ENCODE measurements at places on chromosomes 5 and 9. TPM values are rescaled to one million over a fixed set of nuclear protein-coding genes. Genes with fewer than 3 reads are reported as not detected.

GRCh38 chr5:32752411-32752810, 41.3 kb downstream of the NPR3 start:
- no peak for DNase-seq

DNA sequence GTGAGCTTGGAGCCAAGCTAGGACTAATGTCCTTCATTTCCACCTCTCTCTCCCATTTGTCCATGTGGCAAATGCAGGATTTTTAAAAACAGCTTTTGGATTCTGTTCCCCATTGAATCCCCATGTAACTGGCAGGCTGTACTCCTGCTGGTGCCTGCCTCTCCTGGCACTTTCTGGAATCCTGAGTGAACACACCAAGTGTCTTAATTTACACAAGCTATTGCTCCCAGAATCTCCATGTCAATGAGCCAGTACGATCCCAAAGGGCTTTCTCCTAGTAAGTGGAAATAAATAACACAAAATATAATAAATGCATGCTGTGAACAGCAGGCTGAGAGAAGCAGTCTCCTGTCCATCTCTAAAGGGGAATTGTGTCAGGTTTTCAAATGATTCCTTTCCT, 88.4 kb upstream of the WWC1 start:
- no peak for DNase-seq

GRCh38 chr5:38469707-38470267, 86.7 kb downstream of the LIFR start:
- DNase-seq: no peak

DNA sequence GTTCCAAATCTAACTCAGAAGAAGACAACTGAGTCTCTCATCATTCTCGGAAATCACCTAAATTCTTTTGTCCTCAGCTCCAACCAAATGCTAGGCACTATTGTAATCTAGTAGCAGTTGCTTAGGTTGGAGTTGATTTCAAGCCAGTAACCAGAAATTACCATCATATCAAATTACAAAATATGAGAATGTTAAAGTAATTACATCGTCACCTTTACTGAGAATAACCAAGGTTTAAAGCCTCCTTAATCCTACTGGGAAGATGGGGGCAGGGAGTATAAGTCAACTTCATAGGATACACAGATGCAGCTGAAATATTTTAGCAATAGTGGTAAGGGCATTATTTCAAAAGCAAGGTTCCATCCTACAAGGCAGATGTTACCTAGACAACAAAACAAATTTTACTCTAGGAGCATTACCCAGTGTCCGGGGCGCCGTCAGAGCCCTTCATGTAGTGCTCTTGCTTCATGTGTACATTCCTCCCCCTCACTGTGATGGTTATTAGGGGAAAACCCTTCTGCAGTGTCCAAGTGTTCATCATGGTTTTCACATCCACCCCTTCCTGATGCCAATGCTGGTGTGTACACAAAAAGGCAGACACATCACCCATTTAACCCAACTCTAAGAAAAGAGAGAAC, 19.5 kb downstream of the ERAP1 start:
- no peak for DNase-seq

GRCh38 chr5:37165761-37166160, 83.4 kb downstream of the CPLANE1 start:
- no peak for DNase-seq

- no peak for DNase-seq
Observed at GRCh38 chr5:149886692-149887470, 57.7 kb downstream of the PDE6A start.

DNA sequence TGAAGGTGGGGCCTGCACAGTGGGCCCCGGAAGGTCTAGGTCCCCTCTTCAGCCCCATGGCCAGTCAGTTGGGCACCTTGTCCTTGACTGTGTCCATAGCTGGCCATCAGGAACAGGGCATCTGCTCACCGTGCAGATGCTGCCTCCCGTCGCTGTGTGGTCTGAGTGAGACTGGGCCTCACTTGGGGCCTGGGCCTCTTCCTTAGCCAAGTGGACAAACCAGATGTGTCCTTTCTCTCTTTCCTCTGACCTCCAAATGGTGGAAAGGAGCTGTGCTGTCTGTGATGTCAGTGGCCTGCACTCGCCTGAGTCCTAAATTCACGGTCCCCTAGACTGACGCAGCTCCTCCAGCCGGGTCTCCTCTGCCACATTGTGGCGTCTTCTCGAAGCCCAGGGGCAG, 114.5 kb downstream of the COL5A1 start:
- DNase-seq: no peak

Gene ADRA1B
- 0.51 TPM for total RNA-seq

Gene SOHLH1
- total RNA-seq: not detected
